NCI-H460 (cell line): ENCODE measurements at places on chromosomes 12 and 14. TPM values are rescaled to one million over a fixed set of nuclear protein-coding genes. Genes with fewer than 3 reads are reported as not detected.

DNA sequence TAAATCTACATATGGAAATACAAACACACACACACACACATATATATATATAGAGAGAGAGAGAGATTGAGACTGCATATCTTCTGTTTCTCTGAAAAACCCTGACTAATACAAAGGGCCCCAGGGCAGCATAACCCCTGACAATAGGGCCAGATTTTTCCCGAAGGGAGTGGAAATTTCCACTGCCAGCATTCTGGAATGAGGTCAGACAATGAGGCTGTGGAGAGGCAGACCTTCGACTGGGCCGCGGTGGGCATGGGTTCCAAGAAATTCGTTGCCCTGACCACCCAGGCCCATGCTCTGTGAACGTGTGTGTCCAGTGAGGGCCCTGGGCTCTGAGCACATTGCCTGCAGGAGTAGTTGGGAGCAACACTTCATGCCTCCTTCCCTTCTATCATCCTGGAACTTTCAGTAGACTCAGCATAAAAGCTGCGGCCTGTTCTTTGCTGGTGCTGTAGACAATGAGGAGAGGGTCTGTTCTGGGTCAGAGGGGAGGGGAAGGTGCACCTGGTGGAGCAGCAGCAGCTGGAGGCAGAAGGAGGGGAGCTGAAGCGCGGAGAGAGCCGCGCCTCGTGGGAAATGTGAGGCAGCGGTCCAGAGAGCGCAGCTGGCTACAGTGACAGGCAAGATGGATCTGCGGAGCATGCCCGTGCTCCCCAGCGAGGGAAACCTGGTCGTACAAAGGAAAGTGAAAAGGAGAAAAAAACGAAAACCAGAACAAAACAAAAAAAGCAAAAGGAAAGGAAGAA, 25.6 kb upstream of the CCDC60 start:
- no peak for DNase-seq

DNA sequence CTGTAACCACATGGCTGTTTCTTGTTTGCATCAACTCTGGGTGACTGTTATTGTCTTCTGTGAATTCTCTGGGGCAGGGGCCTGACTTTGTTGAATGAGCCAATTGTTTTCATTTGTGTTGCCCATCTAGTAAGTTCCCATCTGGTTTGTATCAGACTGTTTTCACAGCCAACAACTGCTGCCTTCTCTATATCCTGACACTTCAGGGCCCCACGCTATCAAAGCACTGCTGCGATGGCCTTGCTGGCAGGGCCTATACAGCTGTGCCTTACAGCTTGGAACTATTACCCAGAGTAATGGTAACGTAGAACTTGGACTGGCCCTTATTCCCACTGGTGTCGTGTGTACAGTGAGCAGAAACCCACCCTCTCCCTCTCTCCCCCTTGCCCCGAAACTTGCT, 104.3 kb upstream of the DACT1 start:
- no peak for DNase-seq

GRCh38 chr14:89801136-89801535, 153.4 kb downstream of the EFCAB11 start:
- no peak for DNase-seq

DNA sequence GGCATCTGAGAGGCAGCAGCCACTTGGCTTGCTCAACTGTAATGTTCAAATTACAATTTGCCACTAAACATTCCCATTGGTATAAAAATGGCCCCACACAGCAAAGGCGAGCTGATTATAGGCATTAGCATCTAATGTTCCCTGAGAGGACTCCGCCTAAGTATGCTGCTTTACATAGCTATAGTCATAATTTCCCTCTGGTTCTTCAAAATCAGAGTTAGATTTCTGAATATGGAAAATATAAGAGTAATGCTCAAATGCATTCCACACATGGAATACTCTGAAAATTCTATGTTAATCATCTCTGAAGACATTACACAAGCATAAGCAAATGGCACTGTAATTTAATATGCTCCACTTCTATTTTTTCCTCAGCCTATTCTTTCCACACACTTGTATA, 83.7 kb upstream of the BTG1 start:
- DNase-seq, result no peak

GRCh38 chr14:101039031-101039754, 135.7 kb upstream of the RTL1 start:
- DNase-seq, result no peak

GRCh38 chr14:95467232-95467631, 49.2 kb downstream of the SYNE3 start:
- DNase-seq, result no peak

DNA sequence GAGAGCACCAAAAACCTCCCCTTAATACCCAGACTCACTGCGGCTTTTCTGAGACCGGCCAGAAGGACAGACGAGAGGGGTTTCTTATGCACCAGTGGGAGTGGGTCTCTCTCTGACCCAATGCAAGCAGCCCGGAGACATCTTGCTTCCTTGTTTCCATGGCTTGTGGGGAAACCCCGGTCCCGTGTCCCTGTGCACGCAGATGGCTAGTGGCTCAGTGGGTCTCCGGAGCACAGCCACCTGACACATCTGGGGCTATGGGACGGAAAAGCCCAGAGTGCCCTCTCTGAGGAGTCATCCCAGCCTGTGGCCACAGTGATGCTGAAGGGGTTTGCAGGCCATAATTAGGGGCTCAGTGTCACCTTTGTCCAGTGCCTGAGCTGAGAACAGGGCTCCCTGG, 197.6 kb downstream of the PHETA1 start:
- DNase-seq, result no peak

- DNase-seq, result no peak
These were observed 108.4 kb upstream of the EGLN3 start for GRCh38 chr14:34059037-34059924.

DNA sequence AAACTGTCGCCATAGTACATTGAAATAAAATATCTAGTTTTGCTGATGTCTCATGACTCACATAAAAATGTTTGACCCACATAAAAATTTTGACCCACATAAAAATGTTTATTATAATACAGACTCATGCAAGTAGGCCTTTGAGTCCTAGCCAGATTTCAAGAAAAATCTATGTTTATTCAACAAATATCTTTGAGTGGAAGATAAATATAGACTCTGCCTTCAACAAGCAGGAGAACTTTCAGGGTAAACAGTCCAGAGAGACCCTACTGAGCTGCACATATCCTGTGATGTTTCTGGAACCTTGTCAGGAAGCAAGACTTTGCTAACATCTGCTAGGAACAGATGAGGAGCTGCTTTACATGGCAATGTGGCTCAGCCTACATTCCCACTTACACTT, 283.1 kb downstream of the MDGA2 start:
- no peak for DNase-seq

GRCh38 chr14:94120667-94121340, 8.6 kb downstream of the IFI27L2 start:
- no peak for DNase-seq

Gene SDR9C7
- not detected in 2 replicates for total RNA-seq

Gene NXPH4
- total RNA-seq, result 9.7 and 10.7 TPM in 2 replicates

Gene KLRF1
- 0.22 TPM in 1 of 2 replicates, not detected in the other for total RNA-seq

Gene RAPGEF3
- 7.6 and 10.8 TPM in 2 replicates for total RNA-seq
